ENCODE measurements at places on chromosomes 13 and 19.
A peak's percentile ranks its signal among the peaks of the same experiment; 100 is the strongest.

DNA sequence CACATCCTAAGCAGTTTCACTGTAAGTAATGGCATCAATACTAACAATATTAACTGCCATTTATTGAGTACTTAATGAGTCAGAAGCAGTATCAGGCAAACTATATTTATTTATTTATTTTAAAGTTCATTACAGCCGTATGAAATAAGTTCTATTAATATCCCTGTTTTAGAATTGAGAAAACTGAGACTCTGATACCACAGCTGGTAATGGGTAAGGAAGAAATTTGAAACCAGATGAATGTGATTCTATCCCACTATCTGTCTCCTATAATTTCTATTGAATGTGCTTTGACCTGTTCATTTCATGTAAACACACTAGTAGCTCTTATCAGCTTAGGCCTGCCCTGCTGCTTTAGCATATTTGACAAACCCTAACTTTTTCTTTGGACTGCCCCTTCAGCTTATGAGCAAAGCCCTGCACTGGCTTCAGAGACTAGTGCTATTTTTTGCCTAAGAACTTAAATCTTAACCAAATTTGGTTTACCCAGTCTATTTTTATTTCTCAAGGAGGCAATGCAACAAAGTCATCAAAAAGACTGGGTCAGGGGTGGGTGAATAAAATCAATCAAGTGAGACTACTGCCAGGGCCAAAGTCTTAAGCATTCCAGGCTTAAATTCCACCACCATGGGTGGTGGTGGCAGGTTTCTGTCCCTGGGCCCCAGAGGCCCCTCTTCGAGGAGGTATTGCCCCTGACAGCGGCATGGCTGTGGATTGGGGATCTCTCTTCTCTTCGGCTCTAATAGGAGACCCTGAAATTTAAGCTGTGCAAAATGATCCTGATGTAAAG is 143.4 kb downstream of the DLEU7 start:
- H3K27me3 ChIP-seq, result no peaks in the 10 kb centered on the region
- H3K36me3 ChIP-seq, result no peaks in the 10 kb centered on the region
- peak overlapping the region; percentile 54 for H3K27ac ChIP-seq
- H3K4me3 ChIP-seq, result no peak overlapping the region
- peaks cover 19% of the 10 kb centered on the region for H3K4me1 ChIP-seq

- H3K27ac ChIP-seq, result peak overlapping the region; percentile 36
- H3K4me3 ChIP-seq, result no peak overlapping the region
- no peaks in the 10 kb centered on the region for H3K36me3 ChIP-seq
These were observed 156.8 kb downstream of the FLT1 start for GRCh38 chr13:28338006-28338574.

DNA sequence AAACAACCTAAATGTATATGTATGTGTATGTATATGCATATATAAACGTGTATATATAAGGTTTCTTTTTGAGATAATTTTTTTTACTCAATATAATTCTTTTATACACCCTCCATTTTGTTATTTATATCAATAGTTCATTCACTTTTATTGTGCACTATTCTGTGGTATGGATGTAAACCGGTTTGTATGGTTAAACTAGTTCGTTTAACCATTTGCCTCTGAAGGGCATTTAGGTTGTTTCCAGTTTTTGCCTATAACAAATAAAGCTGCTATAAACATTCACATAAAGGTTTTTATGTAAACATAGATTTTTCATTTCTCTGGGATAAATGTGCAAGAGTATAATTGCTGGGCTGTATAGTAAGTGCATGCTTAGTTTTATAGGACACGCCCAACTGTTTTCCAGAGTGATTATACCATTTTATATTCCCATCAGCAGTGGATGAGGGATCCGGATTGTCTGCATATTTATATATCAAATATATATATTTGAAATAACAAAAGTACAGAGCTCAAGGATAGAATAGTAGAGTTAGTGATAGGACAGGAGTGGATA is 380.3 kb downstream of the TSHZ3 start:
- no peak overlapping the region for H3K4me3 ChIP-seq
- DNase-seq, result no peak
- no peak overlapping the region for H3K27ac ChIP-seq

- H3K36me3 ChIP-seq, result no peaks in the 10 kb centered on the region
- H3K27me3 ChIP-seq, result no peaks in the 10 kb centered on the region
- DNase-seq, result no peak
- no peak overlapping the region for H3K4me3 ChIP-seq
- no peaks in the 10 kb centered on the region for H3K4me1 ChIP-seq
These were observed 54.1 kb downstream of the ABCC4 start for GRCh38 chr13:95247171-95247570.

GRCh38 chr19:3547301-3547731 is 8.3 kb downstream of the TEKTIP1 start:
- peaks cover 29% of the 10 kb centered on the region for H3K36me3 ChIP-seq
- no peak for DNase-seq
- no peak overlapping the region for H3K27ac ChIP-seq

DNA sequence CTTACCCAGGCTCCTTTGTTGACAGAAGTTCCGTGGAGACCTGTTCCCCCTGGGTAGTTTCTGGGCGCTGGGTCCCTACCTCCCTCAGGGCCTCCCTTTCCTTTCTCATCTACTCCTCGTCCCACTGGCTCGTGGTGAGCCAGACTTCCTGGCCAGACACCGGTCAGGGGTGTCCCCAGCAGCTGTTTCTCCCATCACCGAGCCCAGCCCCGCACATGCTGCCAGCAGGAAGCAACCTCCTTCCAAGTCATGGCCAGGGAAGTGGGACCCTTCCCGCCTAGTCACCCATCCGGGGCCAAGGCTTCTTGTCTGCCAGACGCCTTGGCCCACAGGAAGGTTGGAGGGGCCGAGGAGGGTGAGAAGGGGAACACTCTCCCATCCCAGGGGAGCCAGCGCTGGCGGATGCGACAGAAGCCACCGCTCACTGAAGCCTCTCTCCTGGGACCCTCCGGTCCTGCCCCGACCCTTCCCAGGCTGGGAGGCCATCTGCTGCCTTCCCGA is 5.7 kb downstream of the PAK4 start:
- H3K4me1 ChIP-seq, result peaks cover 61% of the 10 kb centered on the region
- no peaks in the 10 kb centered on the region for H3K27me3 ChIP-seq
- peak; percentile 86 for DNase-seq
- no peaks in the 10 kb centered on the region for H3K36me3 ChIP-seq
- no peak overlapping the region for H3K4me3 ChIP-seq

DNA sequence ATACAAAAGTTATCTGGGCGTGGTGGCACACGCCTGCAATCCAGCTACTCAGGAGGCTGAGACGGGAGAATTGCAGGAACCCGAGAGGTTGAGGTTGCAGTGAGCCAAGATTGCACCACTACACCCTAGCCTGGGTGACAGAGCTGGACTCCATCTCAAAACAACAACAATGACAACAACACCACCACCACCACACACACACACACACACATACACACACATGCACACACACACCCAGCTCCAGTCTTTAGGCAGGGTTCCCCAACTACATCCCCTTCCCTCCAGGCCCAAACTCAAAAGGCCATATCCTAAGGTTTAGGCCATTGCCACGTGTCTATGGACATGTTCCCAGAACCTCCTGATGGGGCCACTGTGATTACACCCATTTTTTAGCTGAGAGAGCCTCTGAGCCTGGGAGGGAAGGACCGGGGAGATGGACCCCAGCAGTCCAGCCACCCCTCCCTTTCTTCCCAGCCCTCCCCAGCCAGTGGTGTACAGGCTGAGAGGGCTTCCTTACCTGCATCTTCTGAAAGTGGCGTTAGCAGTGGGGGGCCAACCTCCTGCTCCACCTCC is 9.0 kb upstream of the DMWD start:
- no peak overlapping the region for H3K27ac ChIP-seq
- no peak overlapping the region for H3K4me3 ChIP-seq
- no peak for DNase-seq
- no peaks in the 10 kb centered on the region for H3K36me3 ChIP-seq
- H3K4me1 ChIP-seq, result peaks cover 16% of the 10 kb centered on the region

GRCh38 chr13:79352107-79352506 is 53.9 kb downstream of the RBM26 start:
- H3K36me3 ChIP-seq, result peaks cover 11% of the 10 kb centered on the region
- H3K4me1 ChIP-seq, result no peaks in the 10 kb centered on the region
- H3K27me3 ChIP-seq, result no peaks in the 10 kb centered on the region

- DNase-seq, result no peak
- H3K27me3 ChIP-seq, result no peaks in the 10 kb centered on the region
- no peaks in the 10 kb centered on the region for H3K4me1 ChIP-seq
- no peaks in the 10 kb centered on the region for H3K36me3 ChIP-seq
- H3K27ac ChIP-seq, result no peak overlapping the region
These were observed 375.5 kb upstream of the SLITRK5 start for GRCh38 chr13:87295636-87296035.

DNA sequence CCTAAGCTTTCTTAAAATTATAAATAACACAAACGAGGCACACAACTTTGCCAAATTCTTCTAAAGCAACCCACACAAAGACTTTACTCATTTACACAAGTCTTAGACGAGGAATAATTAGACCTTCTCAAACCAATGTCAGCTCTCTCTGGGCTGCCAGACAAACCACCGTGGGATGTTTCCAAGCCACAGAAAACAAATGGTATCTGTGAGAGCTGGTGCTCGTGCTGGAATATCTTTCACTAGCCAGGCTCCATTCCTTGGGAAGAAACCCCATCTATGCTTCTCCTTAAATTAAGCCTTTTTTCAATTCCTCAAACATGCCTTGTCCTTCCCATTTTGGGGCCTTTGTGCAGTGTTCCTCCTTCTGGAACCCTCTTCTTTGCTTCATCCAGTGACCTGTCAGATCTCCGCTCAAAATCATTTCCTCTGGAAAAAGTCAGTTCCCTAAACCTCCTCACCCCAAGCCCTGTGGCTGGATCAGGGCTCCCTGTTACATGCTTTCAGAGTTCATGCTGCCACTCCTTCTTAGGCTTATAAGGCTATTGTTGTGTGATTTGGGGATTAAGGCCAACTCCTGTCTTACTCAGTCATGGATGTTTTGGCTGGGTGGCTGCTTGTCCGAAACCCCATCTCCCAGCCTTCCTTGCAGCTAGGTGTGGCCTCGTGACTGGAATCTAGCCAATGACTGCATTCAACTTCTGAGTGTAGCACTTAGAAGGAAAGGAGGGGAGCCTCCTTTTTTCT is 64.2 kb upstream of the GTF2F2 start:
- peaks cover 3% of the 10 kb centered on the region for H3K27me3 ChIP-seq
- DNase-seq, result peak; percentile 28
- H3K27ac ChIP-seq, result no peak overlapping the region
- H3K36me3 ChIP-seq, result no peaks in the 10 kb centered on the region
- no peaks in the 10 kb centered on the region for H3K4me1 ChIP-seq
- no peak overlapping the region for H3K4me3 ChIP-seq

DNA sequence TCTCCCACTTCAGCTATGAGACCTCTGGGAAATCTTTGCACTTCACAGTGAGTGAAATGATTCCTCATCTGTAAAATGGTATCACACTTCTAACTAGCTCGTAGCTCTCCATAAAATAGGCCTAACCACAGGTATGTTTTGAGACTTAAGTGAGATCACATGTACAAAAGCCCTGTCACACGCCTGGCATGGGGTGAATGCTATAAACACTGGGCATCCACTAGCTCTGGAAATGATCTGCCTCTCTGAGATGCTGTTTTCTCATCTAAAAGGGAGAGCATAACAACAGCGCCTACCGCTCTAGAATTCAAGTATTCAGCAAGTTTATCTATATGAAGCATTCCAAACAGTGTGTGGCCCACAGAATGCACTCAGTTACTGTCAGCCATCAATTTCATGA is 2.2 kb downstream of the AKT2 start:
- DNase-seq, result no peak
- no peak overlapping the region for H3K4me3 ChIP-seq
- peak overlapping the region; percentile 99 for H3K27ac ChIP-seq
- H3K36me3 ChIP-seq, result peaks cover 21% of the 10 kb centered on the region

DNA sequence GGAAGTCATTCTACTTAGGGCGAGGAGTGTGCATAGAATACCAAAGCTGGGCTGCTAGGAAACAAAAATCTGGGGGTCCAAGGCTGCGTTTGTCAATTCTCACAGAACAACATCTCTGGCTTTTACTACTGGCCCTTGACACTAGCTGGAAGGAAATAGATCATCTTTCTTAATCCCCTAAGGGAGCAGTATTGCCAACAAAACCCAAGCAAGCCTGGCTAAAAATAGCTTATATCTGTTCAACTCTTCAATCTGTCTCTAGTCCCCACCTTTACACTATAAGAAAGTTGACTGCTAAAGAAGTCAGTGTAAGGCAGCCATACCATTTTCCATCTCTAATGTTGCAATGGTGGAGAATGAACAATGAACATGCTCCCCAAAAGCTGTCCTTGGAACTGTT is 107.8 kb upstream of the SPRY2 start:
- DNase-seq, result no peak
- H3K27me3 ChIP-seq, result no peaks in the 10 kb centered on the region
- H3K36me3 ChIP-seq, result no peaks in the 10 kb centered on the region
- H3K27ac ChIP-seq, result no peak overlapping the region

GRCh38 chr19:14072535-14073260 is at the start of gene MISP3:
Gene MISP3, plus strand, starts transcription at chr19:14072786. Its CDS starts 524 bp downstream, at chr19:14073310.
- H3K27ac ChIP-seq, result peak within 1 kb of the TSS; percentile 42
- peak within 1 kb of the TSS; percentile 61 for H3K4me3 ChIP-seq
- peak; percentile 30 for DNase-seq

GRCh38 chr19:38569368-38569983 is 48.3 kb downstream of the MAP4K1 start:
- peaks cover 4% of the 10 kb centered on the region for H3K27me3 ChIP-seq
- no peak overlapping the region for H3K4me3 ChIP-seq
- H3K4me1 ChIP-seq, result no peaks in the 10 kb centered on the region
- peaks cover 65% of the 10 kb centered on the region for H3K36me3 ChIP-seq

- no peak overlapping the region for H3K27ac ChIP-seq
- H3K27me3 ChIP-seq, result no peaks in the 10 kb centered on the region
- H3K36me3 ChIP-seq, result peaks cover 47% of the 10 kb centered on the region
- H3K4me1 ChIP-seq, result peaks cover 3% of the 10 kb centered on the region
These were observed 7.1 kb downstream of the UBE2S start for GRCh38 chr19:55400281-55401087.

GRCh38 chr19:16736709-16737108 is 17.1 kb downstream of the NWD1 start:
- H3K4me3 ChIP-seq, result no peak overlapping the region
- H3K4me1 ChIP-seq, result no peaks in the 10 kb centered on the region
- no peak overlapping the region for H3K27ac ChIP-seq
- no peaks in the 10 kb centered on the region for H3K36me3 ChIP-seq
- no peaks in the 10 kb centered on the region for H3K27me3 ChIP-seq

DNA sequence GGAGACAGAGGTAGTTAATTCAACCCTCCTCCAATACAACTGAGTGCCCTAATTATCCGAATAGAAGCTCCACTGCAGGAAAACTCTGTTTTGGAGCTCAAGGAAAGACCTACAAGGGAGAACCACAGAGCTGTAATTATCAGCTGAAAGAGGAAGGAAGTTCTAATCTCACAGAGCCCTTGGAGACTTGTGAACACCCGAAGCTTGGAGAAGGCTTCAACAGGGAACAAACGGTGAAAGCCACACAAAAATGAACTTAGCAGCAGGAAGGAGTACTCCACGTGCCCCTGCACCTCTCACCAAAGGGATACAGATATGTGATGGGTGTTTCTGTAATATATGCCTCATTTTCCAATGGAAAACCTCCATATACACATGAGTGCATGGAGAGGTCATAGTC is 61.1 kb downstream of the IRS2 start:
- peaks cover 2% of the 10 kb centered on the region for H3K27me3 ChIP-seq
- peaks cover 8% of the 10 kb centered on the region for H3K4me1 ChIP-seq
- no peak for DNase-seq
- no peak overlapping the region for H3K4me3 ChIP-seq
